Adipocyte (in vitro differentiated cells): ENCODE measurements at places on chromosomes 16 and 17.
A peak's percentile ranks its signal among the peaks of the same experiment; 100 is the strongest.

DNA sequence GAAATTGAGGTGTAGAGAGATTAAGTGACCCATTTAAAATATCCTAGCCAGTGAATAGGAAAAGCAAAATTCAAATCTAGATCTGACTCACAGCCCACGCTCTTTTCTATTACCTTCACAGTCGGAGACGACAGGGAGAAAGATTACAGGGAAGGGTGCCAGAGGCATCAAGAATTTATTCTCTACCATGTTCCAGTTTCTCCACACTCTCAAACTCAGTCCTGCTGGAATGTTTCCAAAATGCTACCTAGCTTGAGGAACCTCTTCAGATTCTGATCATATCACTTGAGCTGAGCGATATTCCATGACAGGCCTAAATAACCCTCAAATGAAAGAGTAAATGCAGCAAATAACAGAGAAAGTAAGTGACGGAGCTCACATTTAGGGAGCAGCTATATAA lies 5.4 kb upstream of the PSMD7 start:
- no peak for DNase-seq

DNA sequence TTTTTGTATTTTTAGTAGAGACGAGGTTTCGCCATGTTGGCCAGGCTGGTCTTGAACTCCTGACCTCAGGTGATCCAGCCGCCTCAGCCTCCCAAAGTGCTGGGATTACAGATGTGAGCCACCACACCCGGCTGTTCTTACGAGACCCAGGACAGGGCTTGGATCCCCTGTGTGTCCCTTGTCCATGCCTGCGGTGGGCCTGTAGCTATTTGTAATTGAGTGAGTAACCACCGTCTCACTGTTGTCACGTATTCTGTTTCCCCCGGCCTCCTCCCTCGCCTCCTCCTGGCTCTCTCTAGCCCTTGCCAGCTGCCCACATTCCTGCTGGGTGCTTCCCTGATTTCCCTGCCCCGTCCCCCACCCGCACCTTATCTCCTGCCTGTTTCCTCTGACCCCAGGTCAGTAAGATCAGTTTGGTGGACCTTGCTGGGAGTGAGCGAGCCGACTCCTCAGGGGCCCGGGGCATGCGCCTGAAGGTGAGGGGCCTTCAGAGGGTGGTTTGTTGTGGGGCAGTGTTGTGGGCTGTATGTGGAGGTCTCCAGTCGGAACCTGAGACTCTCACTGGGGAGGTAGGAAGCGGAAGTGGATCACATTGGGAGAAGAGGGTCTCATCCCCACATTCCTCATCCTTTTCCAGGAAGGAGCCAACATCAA lies 5.6 kb downstream of the KIF1C start:
- no peak for DNase-seq

- DNase-seq: no peak
Measured at GRCh38 chr16:19645557-19645981, 72.5 kb downstream of the KNOP1 start.

DNA sequence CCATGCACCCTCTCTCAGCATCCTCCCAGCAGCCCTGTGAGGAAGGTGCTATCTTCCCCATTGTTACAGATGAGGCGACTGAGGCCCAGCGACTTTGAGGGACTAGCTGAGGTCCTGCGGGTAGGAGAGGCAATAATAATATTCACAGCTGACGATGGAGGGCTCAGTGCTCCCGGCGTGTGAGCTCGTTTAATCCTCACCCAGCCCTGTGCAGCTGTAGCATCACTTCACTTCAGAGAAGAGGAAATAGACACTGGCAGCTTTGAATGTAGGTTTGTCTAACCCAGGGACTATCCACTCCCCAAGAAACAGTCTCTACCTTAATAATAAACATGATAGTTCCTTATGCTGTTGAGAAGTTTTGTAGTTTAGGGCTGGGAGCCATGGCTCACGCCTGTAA lies 21.6 kb downstream of the LASP1 start:
- DNase-seq: no peak

GRCh38 chr17:27776882-27777624 lies 23.3 kb downstream of the NOS2 start:
- DNase-seq: no peak

- DNase-seq: no peak
Measured at GRCh38 chr16:81547194-81547938, 102.8 kb downstream of the CMIP start.

DNA sequence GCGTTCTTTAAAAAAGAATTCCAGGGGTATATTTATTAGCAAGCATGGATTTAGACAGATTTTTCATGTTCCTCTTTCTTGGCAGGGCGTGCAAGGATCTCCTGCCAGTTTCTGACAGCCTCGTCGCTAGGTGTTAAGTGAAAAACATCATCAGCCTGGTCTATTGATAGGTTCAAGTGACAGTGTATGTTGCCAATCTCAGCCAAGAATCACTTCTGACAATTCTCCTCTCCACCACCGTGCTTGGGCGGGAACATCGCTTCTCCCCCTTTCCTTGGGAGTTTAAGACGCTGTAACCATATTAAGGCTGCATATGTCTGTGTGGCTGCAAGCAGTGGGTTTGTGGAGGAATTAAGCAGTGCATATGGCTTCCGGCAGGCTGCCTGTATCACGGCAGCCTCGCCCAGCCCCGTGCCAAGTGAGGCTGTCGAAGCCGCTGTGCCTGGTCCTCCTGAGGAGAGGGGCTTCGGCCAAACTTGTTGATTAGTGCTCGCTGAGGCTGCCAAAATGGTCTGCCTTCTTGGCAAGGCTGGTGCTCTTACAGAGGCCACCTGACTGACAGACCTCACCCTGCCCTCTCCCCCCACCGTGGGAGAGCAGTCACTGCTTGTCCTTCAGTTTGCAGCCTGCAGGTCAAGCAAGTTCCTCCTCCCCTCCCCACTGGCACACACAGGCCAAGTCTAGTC lies 132.2 kb upstream of the MPHOSPH6 start:
- no peak for DNase-seq

- no peak for DNase-seq
Measured at GRCh38 chr17:38450557-38451029, 22.3 kb downstream of the ARHGAP23 start.

DNA sequence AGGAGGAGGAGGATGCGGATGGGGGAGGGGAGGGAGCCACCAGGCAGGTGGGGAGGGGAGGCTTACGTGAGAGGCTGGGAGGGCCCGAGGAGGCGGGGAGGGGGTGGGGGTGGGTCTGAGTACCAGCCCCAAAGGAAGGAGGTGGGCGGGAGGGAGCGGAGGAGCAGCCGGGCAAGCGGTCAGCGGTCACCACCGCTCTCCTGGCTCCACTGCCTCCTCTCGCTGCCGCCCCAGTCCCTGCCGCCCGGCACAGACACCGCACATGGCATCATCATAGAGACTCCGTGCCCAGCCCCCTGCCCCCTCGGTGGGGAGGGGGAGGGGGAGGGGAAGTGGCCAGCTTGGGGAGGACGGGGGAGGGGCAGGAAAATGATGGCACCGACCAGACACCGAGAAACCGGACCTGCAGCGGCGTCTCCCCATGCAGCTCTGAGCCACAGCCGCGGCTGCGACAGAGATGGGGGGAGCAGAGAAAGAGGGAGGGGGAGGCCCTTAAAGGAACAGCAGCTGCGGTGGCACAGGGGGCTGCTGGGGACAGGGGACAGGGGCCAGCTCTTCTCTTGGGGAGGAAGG lies at the start of gene TLCD3B:
Gene TLCD3B, minus strand, starts transcription at position 431 of the 573 bp plus-strand sequence. CDS start 744 bp downstream, outside the sequence.
- peak; percentile 28 for DNase-seq

DNA sequence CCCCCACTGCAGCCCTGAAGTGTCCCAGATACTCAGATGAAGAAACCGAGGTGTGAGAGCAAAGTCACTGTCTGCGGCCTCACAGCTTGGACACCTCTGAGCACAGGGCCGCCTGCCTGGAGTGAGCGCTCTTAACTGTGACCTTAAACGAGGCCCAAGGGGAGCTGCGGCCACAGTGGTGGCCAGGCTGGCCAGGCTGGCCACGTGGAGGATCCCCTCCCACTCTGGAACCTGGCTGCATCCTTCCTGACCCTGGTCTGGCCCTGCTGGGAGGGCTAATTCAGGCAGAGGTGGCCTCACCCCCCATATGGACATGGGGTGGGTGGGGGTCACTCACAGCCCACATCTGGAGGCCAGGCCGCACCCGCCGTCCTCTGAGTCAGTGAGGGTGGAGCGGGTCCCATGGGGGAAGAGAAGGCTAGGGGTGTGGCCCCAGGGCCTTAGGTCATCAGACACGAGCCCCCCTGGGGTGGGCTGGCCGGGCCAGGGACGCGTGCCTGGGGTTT lies 6.6 kb downstream of the VASN start:
- no peak for DNase-seq
